ENCODE measurements at places on chromosomes 13 and 19.
A peak's percentile ranks its signal among the peaks of the same experiment; 100 is the strongest.

GRCh38 chr13:110000534-110001345 lies 214.4 kb upstream of the IRS2 start:
- no peak for DNase-seq

- no peak for DNase-seq
These were observed 284.1 kb upstream of the SOX21 start for GRCh38 chr13:94996445-94996844.

DNA sequence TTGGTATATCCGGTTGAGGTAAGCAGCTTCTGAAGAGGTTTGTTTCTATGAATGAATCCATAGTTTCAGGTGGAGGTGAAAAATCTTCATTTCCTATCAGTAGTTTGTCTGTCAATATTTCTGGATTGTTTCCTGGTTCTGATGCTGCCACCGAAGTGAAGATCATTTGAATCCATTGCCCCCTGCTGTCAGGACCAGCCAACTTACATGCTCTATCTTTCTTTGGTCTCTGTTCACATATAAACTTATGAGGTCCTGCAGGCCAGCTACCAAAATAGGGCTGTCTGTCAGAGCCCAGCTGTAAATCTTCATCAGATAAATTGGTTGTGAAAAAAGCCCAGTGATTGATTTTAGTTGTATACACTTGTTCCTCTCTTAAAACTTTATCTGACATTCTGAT lies 15.2 kb upstream of the N4BP2L1 start:
- DNase-seq: no peak

DNA sequence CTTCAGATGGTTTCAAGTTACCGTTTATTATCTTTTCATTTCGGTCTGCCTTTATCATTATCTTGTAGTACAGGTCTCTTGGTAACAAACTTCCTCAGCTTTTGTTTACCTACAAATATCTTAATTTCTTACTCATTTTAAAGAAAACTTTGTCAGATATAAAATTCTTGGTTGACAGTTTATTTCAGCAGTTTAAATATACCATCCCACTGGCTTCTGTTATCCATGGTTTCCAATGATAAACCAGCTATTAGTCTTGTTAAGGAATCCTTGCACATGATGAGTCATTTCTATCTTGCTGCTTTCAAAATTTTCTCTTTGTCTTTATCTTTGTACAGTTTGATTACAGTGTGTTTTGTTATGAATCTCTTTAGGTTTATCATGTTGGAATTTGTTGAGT lies 308.3 kb upstream of the SPRY2 start:
- DNase-seq: no peak

GRCh38 chr13:49213997-49214916 lies 5.9 kb upstream of the MLNR start:
- DNase-seq: no peak

DNA sequence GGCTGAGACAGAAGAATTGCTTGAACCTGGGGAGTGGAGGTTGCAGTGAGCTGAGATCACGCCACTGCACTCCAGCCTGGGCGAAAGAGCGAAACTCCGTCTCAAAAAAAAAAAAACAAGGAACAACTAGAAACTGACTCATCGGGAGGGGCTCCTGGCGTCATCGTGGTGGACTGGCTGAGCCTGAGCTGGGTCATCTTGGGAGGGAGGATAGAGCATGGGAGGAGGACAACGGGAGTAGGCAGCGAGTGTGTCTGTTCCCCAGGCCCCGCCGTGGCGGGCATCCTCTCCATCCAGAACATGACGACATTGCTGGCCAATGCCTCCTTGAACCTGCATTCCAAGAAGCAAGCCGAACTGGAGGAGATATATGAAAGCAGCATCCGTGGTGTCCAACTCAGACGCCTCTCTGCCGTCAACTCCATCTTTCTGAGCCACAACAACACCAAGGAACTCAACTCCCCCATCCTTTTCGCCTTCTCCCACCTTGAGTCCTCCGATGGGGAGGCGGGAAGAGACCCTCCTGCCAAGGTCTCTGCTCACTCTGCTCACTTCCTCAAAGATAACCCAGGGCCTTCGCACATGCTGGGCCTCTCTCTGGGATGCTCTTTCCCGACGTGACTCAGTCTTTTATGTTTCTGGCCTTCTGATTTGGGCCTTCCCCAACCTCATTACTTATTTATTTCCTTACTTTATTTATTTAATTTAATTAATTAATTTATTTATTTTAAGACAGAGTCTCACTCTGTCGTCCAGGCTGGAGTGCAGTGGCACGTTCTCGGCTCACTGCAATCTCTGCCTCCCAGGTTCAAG lies 16.6 kb downstream of the DDX39A start:
- no peak for DNase-seq

- DNase-seq: peak; percentile 45
These were observed 11.6 kb upstream of the RASA3 start for GRCh38 chr13:114143806-114144605.

DNA sequence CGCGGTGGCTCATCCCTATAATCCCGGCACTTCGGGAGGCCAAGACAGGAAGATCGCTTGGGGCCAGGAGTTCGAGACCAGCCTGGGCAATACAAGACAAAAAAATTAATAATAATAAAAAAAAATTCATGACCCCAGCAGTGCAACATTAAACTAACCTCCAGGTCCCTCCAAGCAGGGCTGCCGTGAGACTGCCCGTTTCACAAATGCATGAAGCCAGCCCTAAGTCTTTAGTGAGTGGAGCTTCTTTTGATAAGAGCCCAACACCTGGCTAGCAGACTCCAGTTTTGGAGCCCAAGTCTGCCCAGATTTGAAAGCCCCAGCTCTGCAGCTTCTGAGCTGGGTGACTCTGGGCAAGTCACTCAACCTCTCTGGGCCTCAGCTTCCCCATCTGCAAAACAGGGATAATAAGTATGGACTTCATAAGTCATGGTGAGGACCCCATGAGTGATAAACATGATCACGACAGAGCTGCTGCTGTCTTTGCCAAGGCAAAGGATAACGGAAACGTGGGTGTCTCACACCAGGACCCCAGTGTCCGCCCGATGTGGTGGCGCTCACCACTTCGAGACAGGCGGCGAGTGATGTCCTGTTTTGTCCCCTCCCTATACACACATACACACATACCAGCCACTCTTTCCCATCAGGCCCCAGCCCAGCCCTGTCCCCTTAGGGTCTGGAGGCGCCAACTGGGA lies 38.4 kb upstream of the NANOS3 start:
- no peak for DNase-seq

DNA sequence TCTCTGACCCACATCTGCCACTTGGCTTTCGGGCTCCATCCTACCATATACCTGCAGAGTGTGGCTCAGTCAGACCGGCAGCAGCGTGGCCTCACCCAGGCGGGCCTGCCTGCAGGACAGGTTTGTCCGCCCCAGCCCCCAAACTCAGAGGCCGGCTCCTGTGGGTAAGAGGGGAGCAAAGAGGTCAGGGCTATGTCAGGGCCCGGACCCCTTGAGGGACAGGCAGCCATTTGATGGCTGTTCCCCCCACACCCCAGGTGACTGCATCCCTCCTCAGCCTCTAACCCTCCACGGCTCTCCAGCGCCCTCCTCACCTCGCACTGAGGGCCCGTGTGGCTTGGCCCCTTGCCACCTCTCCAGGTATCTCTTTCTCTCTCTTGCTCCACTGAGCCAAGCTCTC lies 12.3 kb upstream of the ZBTB32 start:
- DNase-seq: no peak

GRCh38 chr13:32894589-32895001 lies 121.6 kb upstream of the KL start:
- no peak for DNase-seq

- DNase-seq: no peak
These were observed 20.4 kb downstream of the ZNF578 start for GRCh38 chr19:52473655-52474350.

DNA sequence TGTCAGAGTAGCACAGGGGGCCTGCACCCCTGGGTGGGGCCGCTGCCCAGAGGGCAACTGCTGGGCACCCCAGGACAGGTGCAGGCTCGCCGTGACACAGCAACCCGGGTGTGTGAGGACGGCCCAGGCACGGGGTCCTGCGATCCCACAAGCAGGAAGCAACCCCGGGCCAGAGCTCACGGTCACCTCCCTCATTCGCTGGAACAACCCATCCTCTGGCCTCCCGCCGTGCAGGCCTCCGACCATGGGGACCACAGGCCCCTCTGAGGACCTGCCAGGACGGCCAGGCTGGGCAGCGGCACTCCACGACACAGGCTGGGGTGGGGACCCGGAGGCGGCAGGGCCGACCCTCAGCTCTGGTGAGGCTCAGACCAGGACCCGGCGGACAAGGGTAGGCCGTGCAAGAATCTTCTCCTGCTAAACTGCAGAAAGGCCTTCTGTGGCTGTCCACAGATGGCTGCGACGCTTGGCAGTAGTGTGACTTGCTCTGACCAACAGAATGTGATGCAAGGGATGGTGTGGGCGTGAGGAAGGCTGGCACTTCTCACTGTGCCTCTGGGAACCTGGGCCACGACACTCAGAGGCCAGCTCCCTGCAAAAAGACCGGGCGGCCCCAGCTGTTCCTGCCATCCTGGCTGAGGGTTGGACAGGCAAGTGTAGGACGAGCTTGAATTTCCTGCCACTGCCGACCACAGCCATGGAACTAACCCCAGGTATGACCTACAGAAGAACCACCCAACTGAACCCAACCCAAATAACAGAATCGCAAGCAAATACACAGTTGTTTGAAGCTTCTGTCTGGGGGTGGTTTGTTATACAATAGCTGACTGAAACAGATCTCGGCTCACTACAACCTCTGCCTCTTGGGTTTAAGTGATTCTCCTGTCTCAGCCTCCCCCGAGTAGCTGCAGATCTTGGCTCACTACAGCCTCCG lies 26.5 kb downstream of the PIP5K1C start:
- DNase-seq: no peak

- no peak for DNase-seq
These were observed 351.4 kb downstream of the KCNRG start for GRCh38 chr13:50366488-50367174.

DNA sequence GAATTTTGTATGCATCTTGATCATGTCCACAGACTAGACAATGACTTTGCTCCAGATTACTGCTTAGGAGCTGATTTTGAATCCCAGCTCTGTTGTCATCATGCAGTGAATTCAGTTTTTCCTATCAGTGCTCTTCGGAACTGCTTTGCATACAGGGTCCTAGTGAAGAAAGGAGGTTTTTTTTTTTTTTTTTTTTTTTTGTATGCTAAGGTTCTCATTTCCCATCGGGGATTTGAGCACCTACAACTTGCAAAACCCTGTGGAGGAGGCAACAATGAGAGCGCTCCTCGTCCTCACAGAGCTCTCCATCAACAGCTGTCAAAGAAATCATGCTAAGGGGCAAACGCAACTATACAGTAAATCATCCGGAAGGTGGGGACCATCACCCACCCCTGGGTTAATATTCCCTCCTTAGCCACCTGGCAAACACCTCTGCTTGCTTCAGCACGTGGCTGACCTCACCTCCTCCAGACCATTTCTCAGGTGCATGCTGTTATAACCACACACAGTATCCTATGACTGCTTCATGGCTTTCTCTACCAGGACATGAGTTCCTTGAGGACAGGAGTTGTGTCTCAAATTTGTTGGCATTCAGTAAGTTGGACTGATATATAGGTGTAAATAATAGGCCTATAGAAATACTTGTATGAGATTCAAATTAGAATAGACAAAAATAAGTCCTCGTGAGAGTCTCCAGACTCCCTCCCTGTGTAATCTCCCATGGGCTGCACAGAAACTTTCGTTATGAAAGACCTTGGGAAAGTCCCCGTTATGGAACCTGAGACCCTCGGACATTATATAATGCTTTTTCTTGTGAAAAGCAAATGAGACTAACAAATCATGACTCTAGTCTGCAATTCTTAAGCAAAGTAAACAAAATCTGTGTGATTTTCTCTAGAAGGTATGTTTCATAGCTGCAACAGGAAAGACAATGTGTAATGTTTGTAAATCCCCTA lies 113.8 kb downstream of the KATNAL1 start:
- DNase-seq: no peak

DNA sequence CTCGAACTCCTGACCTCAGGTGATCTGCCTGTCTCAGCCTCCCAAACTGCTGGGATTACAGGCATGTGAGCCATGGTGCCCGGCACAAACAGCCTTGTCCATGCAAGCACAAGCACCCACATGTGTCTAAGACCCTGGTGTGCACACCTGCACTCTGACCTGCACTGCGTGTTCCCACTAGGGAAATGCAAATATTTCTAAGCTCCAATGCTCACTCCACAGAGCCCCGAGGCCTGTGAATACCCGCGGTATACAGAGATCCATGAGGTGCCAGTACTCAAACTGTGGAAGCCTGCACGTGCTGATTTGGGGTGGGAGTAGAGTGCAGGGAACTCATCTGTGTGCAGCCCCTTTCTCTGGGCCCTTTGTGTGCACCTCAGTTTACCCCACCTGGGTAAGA lies 14.7 kb downstream of the GADD45B start:
- DNase-seq: no peak

DNA sequence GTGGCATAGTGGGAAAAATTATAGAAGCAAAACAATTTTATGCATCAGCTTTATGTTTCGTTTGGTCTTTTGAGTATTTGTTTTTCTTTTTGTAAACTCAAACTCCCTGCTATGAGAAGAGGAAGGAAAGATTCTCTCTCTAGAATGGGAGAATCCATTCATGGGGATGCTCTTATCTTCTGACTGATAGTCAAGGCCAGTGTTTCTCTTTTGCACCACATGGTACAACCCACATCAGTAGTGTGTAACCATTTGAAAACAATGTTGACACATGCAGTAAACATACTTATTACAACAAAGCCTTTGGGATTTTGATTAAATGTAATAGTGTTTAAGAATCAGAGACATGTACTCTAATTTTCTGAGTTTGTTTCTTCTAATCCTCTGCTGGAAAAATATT lies 490.5 kb downstream of the MYO16 start:
- no peak for DNase-seq

- DNase-seq: no peak
These were observed 91.1 kb upstream of the SOX1 start for GRCh38 chr13:111975539-111976473.

- no peak for DNase-seq
These were observed 31.3 kb upstream of the FOXO1 start for GRCh38 chr13:40697711-40698110.

- no peak for DNase-seq
These were observed 5.9 kb downstream of the RAB8A start for GRCh38 chr19:16117594-16118033.

GRCh38 chr19:39082167-39082566 lies 2.0 kb upstream of the ACP7 start:
- no peak for DNase-seq

DNA sequence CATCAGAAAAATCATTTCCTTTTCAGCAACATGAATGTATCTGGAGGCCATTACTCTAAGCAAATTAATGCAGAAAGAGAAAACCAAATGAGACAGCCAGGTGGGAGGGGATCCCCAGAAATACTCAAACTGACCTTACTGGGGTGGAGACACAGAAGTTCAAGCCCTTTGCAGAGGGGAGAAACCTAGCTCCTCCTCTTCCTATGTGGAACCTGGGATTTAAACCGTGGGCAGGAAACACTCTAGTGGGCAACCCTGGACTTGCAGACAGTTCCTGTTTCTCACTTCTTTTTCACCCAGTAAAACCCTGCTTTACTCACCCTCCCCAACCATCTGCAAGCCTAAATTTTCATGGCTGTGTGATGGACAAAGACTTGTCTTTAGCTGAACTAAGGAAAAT lies 61.3 kb downstream of the SLITRK6 start:
- no peak for DNase-seq

DNA sequence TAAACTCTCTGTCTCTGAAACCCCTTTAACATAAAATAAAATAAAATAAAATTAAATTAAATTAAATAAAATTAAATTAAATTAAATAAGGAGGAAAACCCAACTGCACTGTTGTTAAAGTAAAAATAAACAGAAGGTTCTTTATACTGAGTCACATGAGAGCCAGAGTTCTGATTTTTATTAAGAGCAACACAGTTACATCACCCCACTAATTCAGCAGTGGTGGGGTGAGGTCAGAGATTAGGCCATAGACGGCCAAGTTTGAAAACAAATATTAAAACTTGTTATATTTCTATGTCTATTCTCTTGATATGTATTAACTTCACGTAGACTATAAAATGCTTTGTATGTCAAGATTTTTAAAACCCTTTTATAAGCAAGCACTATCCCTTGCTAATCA lies 59.5 kb downstream of the MYCBP2 start:
- no peak for DNase-seq
